ENCODE measurements at places on chromosomes 7 and 10.

GRCh38 chr7:99393355-99394187 is 14.8 kb downstream of the PDAP1 start:
- DNase-seq: no peak

GRCh38 chr7:156376317-156376716 is 264.3 kb upstream of the RNF32 start:
- DNase-seq: no peak

DNA sequence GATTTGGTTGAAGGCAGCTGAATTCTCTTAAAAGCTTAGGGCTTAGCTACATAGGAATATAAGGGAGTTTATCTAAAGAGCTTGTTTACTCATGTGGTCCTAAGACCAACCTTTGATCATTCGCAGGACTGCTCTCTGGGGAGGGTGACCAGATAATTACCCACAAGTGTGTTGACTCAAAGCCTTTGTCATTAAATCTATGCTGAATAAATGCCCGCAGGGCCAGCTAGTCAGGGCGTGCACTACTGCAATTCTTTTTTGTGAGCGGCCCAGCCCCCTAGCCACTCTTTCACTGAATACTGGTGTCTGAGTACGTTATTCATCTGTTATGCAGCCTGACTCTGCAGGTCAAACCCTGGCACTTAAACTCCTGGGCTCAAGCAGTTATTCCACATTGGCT is 69.6 kb downstream of the AKAP9 start:
- no peak for DNase-seq

DNA sequence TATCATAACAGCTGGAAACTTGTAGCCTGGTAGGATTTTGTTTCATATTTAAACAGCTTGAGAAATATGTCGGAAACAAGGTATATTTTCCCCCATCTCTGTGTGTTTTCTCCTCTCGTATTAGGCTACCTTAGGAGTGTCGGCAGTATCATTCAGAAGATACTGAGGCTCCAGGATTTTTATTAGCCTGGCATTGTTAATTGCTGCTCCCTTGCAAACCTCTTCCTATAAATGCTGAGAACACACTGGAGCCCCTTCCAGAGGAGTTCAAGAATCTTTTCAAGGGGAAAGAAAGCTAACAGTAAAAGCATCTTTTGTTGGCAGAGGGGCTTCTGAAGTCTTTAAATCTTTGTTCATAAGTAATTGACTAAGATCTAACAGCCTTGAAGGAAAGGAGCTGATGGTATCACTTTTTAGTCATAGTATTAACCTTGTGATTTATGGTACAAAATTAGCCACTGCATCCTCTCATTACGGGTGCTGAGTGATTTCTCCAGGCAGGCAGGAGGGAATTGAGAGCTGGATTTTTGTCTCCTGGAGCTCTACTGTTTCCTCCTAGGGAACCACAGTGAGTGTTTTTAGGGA is 998.7 kb downstream of the LRMDA start:
- no peak for DNase-seq

- DNase-seq: no peak
Observed at GRCh38 chr10:17872191-17873091, 63.3 kb downstream of the MRC1 start.

DNA sequence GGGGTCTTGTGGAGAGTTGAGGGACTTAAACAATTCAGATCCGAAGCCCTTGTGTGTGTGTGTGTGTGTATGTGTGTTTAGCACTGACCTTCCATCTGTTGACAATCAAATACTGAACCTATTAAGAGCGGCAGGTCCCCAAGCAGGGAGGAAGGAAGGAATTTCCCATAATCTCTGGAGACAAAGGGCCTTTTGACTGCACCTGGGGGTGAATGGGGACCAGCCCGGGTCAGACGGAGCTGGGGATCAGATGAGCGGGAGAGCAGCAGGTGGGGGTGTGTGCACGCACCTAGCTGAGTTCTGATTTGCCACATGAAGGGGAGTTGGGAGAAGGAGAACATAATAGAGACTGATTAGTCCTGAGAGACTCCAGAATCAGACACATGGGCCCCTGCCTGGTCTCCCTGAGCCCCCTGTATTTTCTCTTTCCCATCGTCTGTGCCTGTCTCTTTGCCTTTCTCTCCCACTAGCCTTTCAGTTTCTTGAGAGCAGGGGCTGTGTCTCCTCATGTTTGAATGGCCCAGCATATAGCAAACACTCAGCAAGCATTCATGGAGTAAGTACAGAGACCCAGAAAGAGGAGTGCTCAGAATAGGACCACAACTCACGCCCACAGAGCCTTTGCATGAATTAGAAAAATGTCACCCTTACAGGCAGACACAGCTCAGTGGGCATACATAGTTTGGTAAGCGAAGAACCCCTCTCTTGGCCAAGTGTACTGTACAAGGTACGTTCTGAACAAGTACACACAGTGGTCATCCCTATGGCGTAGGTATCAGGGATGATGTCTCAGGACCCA is 288.3 kb upstream of the HABP2 start:
- no peak for DNase-seq

- DNase-seq: no peak
Observed at GRCh38 chr7:131897016-131897789, 340.8 kb upstream of the PODXL start.

GRCh38 chr10:60967260-60967659 is 23.3 kb upstream of the RHOBTB1 start:
- no peak for DNase-seq

Data from activated naive CD8-positive, alpha-beta T cell treated with anti-CD3 and anti-CD28 coated beads for 36 hours (primary cell).